ENCODE measurements at places on chromosomes 4 and X.

DNA sequence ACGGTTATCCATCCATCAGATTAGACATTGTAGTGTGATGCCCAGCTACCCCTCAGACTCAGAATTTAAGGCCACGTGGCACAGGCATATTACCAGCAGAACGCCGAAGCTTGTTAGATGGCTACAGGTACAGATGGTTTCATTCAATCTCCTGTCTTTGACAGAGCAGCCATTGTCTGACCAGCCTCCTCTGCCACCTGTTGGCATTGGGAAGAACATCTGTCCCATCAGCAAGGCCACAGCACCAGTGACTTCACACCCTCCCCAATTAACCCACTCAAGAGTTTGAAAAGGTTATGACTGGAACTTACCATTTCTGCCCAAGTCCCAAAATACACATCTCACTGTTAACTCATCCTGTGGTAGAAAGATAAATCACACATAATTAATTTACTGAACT lies 22.0 kb upstream of the PHKA2 start:
- H3K36me3 ChIP-seq, result no peaks in the 10 kb centered on the region
- H3K27me3 ChIP-seq, result no peaks in the 10 kb centered on the region
- H3K27ac ChIP-seq, result no peak overlapping the region
- no peak for DNase-seq
- no peak overlapping the region for H3K4me3 ChIP-seq
- no peaks in the 10 kb centered on the region for H3K4me1 ChIP-seq

DNA sequence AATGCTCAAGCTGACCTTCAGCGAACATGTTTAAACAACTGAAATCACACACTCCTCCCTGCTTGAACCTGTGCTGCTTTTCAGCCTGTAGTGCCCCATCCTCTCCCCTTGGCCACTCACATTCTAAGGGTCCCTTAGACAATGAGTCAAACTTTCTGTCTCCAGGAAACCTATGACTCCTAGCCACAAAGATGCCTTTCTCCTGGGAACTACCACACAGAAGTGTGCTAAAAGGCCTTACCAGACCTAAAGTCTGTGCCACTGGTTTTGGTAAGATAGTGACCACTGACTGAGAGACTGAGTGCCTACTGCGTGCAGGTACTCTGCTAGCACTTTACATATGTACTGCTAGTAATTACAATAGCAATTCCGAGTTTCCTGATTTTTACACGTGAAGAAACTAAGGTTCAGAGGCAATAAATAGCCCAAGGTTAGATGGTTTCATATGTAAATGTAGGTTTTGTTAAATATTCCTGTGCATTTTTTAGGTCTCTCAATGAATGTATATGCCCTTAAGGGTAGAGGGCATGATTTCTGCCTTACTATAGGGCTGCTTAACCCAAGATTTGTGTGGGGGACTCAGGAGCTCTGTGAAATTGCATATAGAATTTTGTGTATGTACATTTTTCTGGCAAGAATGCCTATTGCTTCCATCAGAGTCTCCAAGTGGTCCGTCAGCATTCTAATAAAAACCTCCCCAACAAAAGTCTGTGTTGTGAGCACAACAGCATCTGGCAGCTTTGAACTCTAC lies 71.1 kb downstream of the NSG1 start:
- DNase-seq, result no peak
- H3K4me3 ChIP-seq, result no peak overlapping the region
- H3K36me3 ChIP-seq, result peaks cover 31% of the 10 kb centered on the region
- H3K4me1 ChIP-seq, result peaks cover 7% of the 10 kb centered on the region

DNA sequence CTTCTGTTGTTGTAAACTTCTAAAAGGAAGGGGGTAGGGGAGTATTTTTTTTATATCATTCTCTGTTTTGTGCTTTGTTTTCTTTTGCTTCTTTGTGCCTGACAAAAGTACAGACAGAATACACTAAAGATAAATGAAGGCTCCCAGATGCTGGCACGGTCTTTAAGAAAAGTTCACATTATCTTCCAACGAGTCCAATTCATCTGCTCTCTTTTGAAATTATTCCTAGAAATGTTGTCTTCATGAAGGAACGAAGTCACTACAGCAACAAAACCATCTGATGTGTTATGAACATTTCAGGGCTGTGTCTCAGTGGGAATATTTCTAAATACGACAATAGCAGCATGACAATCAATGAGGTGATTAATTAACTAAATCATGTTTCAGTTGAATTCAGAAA lies 813.8 kb upstream of the HTR2C start:
- no peaks in the 10 kb centered on the region for H3K4me1 ChIP-seq
- no peak for DNase-seq
- no peaks in the 10 kb centered on the region for H3K27me3 ChIP-seq
- H3K27ac ChIP-seq, result no peak overlapping the region
- H3K4me3 ChIP-seq, result no peak overlapping the region
- H3K36me3 ChIP-seq, result no peaks in the 10 kb centered on the region

GRCh38 chr4:126247409-126247808 lies 932.7 kb downstream of the FAT4 start:
- no peak for DNase-seq
- no peaks in the 10 kb centered on the region for H3K36me3 ChIP-seq
- no peaks in the 10 kb centered on the region for H3K4me1 ChIP-seq
- H3K27ac ChIP-seq, result no peak overlapping the region

GRCh38 chrX:155134255-155134654 lies 62.9 kb downstream of the BRCC3 start:
- H3K36me3 ChIP-seq, result no peaks in the 10 kb centered on the region
- peaks cover 8% of the 10 kb centered on the region for H3K27me3 ChIP-seq
- no peaks in the 10 kb centered on the region for H3K4me1 ChIP-seq
- no peak overlapping the region for H3K4me3 ChIP-seq

DNA sequence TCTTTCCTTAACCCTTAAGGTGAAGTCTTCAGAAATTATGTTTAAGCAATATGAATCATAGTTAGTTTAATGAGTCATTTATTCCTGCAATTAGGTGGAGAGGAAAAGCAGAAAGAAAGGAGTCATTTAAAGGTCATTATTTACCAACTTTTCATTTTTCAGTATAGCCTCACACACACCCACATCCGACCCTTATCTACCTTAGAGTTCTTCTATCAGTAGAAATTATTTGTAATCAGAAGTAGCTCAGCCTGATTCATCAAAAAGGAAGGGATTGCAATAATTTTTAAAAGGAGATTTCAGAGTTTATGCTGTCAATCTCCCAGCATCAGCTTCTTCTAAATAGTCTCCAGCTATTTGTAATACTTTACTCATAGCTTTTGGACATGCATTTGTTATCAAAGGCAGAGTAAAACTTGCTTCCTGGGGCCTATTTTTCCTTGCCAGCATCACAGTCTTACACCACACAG lies 5.9 kb downstream of the ANXA10 start:
- no peaks in the 10 kb centered on the region for H3K36me3 ChIP-seq
- H3K4me3 ChIP-seq, result no peak overlapping the region
- H3K27me3 ChIP-seq, result no peaks in the 10 kb centered on the region

DNA sequence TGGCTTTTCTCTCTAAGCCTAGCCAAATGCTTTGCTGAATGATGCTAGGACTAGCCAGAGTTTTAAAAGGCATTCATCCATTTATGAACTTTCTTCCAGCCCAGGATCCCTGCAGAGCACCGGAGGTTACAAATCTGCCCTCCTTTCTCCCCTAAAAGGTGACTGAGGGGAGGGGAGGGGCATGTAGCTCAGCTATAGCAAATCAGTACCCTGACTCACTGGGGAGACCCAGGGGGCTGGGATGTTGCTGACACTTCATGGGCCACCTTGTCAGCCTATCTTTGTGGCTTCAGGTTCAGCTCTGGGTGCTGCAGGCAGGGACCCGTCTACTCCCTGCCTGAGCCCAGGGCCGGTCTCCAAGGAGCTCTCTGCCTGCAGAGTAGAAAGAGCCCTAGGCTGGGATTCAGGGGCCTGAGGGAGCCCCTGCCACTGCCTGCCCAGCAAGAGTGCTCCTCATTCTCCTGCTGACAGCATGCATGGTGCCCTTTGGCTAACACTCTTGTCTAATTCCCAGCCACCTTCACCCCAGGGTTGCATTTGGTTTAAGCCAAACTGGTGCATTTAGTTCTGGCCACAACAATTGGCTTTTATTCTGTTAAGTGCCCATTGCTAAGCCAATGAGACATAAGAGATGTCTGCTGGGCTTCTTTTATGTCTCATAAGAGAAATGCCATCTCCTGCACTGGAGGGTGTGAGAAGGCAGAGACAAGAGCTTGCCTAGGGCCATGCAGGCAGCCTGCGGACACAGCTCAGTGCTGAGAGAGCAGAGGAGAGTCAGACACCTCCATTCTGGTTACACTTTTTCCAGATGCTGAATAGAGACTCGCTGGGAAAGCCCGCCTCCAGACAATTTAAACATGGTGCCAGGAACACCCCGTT lies 11.9 kb upstream of the UBA6 start:
- peaks cover 36% of the 10 kb centered on the region for H3K4me1 ChIP-seq
- H3K36me3 ChIP-seq, result peaks cover 39% of the 10 kb centered on the region
- no peak for DNase-seq
- H3K4me3 ChIP-seq, result no peak overlapping the region
- H3K27me3 ChIP-seq, result peaks cover 4% of the 10 kb centered on the region
- peak overlapping the region; percentile 92 for H3K27ac ChIP-seq

DNA sequence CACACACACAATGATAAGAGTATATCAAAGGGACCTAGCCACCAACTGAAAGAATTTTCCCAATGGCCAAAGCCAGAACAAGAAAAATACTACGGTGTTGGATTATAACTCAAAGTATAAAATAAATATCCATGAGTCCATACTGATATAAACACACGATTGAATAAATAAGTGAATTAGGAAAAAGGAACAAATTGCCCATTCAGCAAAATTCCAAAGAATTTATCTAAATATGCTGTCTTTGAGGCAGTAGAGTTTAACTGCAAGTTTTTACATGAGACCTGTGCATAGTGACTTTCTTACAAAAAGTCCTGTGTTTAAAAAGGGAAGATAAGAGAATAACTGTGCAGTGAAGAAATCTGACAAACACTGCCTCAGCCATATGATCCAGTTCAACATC lies 278.8 kb upstream of the PPARGC1A start:
- no peak overlapping the region for H3K4me3 ChIP-seq
- H3K27me3 ChIP-seq, result peaks cover 16% of the 10 kb centered on the region
- no peaks in the 10 kb centered on the region for H3K36me3 ChIP-seq
- no peak overlapping the region for H3K27ac ChIP-seq
- no peak for DNase-seq

All from nephron progenitor cell (in vitro differentiated cells).